ENCODE measurements at places on chromosomes 4 and X.
A peak's percentile ranks its signal among the peaks of the same experiment; 100 is the strongest.

- no peak for DNase-seq
Observed at GRCh38 chrX:129979207-129979920, 3.1 kb upstream of the BCORL1 start.

DNA sequence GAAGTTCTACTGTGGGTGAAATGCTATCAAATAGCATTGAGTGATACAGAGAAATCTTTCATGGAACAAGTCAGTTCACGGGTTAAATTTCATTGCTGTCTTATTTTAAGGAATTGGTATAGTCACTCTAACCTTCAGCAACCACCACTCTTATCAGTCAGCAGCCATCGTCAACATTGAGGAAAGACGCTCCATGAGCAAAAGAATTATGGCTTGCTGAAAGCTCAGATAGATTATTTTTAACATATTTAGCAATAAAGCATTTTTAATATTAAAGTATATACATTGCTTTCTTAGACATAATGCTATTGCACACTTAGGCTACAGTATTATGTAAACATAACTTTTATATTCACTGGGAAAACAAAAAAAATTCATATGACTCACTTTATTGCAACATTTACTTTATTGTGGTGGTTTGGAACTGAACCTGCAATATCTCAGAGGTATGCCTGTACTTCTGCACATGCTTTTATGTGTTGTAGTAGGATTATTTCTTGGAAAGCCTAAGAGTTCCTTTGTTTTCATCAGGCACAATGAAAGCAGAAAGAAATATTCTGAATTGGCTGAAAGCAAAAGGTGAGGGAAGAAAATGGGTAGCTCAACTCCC, 586.7 kb downstream of the GBA3 start:
- DNase-seq, result no peak

- DNase-seq, result no peak
Observed at GRCh38 chr4:62262676-62263075, 1062.5 kb downstream of the ADGRL3 start.

- DNase-seq, result no peak
Observed at GRCh38 chrX:97294041-97294440, 410.3 kb downstream of the RPA4 start.

DNA sequence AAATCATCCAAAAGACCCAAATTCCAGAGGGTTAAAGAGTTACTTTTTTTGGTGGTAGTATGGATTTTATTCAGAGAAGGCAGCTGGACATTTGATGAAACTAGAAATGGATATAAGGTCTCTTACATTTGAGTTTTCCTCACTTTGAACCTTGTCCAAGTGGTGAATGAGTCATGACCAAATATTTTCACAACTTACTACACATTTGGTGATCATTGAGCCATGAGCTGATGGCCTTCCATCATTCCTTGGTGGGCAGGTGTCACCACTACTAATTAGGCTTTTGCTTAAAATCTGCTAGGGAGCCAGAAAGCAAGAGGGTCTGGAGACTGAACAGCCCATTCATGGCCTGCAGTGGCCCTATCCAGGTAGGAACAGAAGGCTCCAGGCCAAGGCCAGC, 620.2 kb upstream of the INTU start:
- no peak for DNase-seq

GRCh38 chrX:141133272-141133671, 43.7 kb downstream of the LDOC1 start:
- DNase-seq, result no peak

DNA sequence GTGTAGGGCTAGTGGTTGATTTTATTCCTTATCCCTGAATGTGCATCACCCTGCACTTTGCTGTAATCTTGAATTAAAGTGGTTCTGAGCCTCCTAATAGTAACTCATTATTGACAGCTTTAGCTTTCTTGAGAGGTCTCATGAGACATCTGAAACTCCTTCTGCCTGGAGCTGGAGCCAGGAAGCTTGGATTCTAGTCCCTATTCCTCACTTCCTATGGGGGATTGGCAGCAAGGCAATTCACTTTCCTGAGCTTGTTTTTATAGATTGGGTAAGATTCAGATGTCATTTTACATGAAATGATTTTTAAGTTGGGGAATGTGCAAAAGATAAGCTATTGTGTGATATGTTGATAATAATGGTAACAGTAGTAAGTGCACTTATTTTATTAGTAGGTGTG, 17.1 kb upstream of the ETNPPL start:
- DNase-seq, result no peak

- DNase-seq, result peak; percentile 65
Observed at GRCh38 chrX:19912-20571, 261.1 kb upstream of the PLCXD1 start.

DNA sequence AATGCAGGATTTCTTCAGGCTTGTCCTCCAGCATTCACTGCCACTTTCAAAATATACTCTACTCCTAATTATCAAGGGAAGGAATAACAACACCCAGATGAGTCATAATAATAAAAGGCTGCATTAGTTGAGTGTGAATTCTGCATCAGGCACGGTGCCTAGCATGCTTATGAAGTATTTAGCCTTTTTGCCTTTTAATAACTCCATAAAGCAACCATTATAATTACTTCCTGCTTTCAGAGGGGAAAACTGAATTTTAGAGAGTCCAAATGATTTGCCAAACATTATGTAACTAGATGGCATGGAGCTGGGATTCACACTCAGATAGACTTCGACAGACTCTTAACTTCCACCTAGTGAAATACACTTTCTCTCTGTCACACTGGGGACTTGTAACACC, 2365.5 kb downstream of the PCDH7 start:
- no peak for DNase-seq

DNA sequence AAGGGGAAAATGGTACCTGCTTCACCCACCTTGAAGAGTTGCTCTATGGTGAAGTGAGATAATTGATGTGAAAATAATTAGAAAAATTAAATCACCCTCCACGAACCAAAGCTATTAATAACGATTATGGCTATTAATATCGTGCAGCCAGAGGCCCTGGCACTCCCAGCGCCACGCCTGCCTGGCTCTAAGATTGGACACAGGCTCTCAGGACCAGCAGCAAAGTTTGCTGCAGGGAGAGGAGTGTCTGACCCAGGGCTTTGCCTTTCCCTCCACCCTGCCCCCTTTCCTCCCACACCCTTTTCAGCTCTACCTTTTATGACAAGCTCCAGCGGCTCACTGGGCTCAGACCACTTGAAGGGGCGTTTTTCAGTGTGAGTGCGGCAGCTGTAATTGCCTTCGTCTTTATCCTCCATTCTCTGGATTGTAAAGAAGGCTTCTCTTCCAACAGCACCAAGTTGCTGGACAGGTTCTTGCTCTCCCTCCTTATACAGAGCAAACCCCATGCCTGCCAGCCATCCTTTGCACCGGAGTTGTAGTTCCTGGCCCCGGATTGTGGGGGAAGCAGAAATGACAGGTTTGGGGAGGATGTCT, 11.5 kb downstream of the IGSF1 start:
- no peak for DNase-seq

DNA sequence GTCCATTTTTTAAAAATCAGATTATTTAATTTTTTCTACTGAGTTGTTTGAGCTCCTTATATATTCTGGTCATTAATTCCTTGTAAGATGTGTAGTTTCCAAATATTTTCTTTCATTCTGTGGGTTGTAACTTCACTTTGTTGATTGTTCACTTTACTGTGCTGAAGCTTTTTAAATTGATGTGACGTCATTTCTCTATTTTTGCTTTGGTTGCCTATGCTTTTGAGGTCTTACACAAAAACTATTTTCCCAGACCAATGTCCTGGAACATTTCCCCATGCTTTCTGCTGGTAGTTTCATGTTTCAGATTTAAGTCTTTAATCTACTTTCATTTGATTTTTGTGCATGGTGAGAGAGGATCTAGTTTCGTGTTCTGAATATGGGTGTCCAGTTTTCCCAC, 753.6 kb downstream of the TRIML1 start:
- no peak for DNase-seq

GRCh38 chr4:71749008-71749594, 34.8 kb downstream of the GC start:
- DNase-seq, result no peak
